AG04449 (cell line): ENCODE measurements at places on chromosomes 5 and 9.

DNA sequence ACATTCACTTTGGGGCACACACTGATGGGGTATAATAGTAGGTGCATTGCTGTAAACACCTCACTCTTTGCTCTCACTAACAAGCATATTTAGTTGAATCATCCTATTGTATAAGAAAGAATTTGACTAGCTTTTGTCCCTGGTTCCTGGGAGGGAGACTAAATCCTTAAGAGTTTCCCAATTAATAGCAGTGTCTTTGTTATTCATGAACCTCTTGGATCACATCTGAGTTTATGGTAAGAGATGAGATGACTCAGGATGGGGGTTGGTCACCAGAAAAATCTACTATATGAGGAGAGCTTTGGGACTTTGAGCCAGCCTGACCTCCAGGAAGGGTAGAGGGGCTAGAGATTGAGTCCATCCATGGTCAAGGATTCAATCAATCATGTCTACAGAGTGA lies 56.8 kb downstream of the PUM3 start:
- no peak for DNase-seq

GRCh38 chr5:158385982-158386381 lies 527.0 kb upstream of the CLINT1 start:
- DNase-seq, result no peak

DNA sequence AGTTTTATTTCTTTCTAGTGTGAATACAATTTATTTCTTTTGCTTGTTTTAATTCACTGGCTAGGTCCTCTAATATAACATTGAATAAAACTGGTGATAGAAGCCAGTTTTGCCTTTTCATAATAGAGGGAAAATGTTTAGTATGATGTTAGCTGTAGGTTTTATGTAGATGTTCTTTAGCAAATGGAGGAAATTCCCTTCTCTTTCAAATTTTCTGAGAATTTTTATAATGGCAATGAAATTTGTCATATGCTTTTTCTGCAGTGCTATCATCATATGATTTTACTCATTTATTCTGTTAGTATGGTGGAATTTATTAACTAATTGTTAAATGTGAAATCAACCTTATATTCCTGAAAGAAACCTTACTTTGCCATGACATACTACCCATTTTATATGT lies 18.1 kb upstream of the MACROH2A1 start:
- no peak for DNase-seq

GRCh38 chr5:76547891-76548524 lies 75.2 kb downstream of the F2RL2 start:
- no peak for DNase-seq

DNA sequence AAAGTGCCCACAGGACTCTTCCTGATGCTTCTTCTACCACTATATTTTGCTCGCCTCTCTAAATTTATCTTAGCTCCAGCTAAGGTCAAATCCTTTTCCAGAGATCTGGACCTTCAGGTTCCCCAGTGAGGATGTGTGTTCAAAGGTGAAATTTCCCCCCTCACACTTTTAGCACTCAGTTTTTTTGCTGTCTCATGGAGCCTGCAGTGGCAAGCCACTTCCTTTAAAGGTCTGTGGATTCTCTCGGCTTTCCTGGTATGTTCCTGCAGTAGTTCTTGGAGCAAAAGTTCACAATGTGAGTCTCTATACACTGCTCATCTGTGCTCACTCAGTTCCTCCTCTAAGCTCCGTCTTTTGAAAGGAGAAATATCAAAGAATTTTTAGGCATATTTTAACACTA lies 181.4 kb downstream of the LURAP1L start:
- no peak for DNase-seq

DNA sequence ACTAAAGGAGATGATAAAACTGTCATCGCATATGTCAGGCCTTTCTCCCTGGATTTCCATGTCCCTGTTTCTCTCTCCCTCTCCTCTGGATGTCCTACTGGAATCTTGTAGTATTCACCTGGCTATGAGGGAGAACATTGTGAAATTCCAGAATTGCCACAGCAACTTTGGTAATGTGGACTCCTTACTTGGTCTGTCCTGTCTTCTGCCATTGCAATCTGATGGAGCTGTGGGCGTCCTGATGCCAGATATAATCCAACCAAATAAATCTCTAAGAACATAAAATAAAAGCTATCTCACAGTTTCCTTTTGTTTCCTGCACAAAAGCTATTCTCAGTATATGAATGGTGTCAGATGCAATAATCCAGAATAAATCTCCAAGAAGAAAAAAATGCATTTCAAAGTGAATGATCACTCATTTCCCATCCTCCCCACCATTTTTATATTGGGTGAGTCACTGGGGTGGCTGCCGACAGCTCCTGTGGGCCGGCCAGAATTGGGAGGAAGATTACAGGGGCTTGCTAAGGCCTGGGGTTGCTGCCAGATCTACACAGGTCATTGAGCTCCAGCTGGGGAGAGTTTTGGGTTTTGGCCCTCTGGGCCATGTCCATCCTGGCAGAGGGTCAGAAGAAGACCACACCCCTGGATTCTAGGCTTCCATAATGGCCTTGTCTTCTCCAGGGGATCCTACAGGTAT lies 160.7 kb upstream of the PITX1 start:
- DNase-seq, result no peak

DNA sequence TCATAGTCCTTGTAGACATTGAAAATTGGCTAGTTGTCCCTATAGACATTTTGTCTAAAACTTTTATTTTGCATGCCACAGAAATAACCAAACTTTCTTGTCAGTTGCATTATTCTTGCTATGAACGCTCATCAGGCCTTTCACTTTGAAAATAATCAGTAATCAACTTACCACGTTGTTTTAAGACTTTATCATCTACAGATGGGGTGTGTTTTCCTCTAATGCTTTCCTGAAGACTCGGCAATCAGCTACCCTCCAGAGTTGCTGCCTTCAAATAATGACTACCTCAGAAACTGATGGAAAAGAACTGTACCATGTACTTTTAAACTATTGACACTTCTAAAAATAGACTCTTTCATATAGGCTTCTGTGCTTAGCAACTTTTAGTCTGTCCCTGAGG lies 33.5 kb upstream of the HSPB3 start:
- no peak for DNase-seq

DNA sequence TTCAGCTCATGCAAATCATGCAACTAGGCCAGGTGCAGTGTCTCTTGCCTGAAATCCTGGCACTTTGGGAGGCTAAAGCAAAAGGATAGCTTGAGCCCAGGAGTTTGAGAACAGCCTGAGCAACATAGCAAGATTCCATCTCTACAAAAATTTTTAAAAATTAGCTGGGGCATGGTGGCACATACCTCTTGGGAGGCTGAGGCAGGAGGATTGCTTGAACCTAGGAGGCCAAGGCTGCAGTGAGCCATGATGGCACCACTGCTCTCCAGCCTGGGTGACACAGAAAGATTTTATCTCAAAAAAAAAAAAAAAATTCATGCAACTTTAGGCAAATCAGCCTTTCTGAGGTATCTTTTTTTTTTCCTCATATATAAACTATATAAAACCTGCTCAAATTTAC lies 35.6 kb upstream of the CCNB1 start:
- no peak for DNase-seq

GRCh38 chr5:174532455-174533453 lies 191.6 kb upstream of the MSX2 start:
- peak; percentile 78 for DNase-seq

- DNase-seq, result no peak
Observed at GRCh38 chr5:156460471-156460870, 133.5 kb downstream of the SGCD start.

- no peak for DNase-seq
Observed at GRCh38 chr9:112174222-112174964, 704 bp downstream of the SUSD1 start.

DNA sequence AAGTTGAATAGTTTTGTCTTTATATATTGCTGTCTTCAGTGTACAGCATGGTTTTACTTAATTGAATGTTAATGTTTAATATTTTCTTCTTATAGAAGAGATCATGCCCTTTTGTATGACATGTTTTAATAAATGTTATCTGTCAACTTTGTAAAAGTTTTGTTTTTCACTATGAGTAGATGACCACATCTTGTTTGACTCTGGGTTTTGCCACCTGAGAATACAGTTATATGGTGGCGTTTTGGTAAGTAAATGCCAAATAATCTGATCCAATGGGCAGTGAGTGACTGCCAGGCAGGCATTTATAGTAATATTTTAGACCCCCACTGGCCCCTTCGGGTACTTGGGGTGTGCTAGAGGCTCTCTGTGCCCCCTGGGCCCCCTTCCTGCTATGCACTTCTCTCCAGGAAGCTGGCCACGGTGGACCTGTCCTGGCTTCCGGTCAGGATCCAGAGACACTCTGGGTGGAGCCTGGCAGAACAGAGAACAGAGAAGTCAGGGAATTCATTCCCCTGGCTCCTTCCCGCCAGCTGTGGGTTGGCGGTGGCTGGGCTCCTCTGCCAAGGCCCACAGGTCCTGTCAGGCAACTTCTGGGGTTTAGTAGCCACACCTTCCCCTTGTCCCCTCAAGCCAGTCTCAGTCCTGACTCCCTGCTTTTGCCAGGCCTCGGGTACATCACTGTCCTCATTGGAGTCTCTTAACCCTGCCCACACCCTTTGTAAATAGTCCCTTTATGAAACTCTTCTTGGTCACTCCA lies 22.2 kb upstream of the ZBTB34 start:
- DNase-seq, result no peak

GRCh38 chr9:73738741-73739530 lies 587.3 kb downstream of the ANXA1 start:
- DNase-seq, result no peak

- no peak for DNase-seq
Observed at GRCh38 chr9:132364068-132364467, 9.3 kb upstream of the SETX start.

- no peak for DNase-seq
Observed at GRCh38 chr9:117542021-117542420, 127.2 kb upstream of the ASTN2 start.

- DNase-seq, result no peak
Observed at GRCh38 chr9:137270929-137271695, 6.4 kb upstream of the TOR4A start.

DNA sequence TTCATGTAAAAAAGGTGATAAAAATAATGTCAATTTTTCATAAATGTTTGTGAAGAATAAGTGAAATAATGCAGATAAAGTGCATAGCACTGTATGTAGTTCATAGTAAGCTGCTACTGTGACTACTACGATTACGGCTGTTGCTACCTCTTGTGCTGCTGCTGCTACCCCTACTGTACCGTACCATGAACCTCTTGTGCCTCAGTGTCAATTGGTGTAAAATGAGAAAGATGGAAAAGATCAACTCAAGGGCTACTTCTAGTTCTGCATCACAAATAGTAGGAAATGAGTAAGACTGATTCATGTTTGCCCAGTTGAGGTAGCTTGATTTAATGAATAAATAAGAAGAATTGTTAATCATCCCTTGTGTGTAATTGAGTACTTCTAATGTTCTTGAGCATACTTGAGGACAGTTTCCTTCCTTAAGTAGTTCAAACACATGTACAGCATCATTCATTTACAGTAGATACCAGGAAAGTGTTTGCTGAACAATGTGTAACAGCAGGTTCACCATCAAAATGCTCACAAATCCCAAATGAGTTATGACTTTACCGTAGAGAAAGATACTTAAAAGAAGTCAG lies 200.0 kb upstream of the ATP10B start:
- no peak for DNase-seq

DNA sequence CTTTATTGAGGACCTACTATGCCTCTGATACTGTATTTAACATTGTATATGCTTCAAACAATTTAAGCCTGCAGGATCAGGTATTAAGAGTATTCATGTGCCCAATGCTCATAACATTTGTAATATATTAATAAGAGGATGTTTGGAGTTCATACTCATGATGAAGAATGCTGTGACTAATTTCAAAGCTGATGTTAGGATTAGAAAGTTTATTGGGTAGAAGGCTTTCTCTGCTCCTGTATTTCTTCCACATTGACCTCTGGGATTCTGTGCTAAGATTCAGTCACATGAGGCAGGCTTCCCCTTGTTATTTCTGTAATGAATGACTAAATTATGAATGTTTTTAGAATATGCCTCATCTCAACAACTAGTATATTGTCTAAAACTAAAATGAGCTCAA lies 456.4 kb downstream of the NFIB start:
- DNase-seq, result no peak

GRCh38 chr5:50655067-50655809 lies 11.2 kb upstream of the PARP8 start:
- no peak for DNase-seq

- no peak for DNase-seq
Observed at GRCh38 chr5:181205761-181206649, 1.0 kb upstream of the TRIM7 start.

- DNase-seq, result peak; percentile 17
Observed at GRCh38 chr9:98607787-98608186, 100.9 kb downstream of the GABBR2 start.

- no peak for DNase-seq
Observed at GRCh38 chr5:84549054-84549453, 164.4 kb upstream of the EDIL3 start.

DNA sequence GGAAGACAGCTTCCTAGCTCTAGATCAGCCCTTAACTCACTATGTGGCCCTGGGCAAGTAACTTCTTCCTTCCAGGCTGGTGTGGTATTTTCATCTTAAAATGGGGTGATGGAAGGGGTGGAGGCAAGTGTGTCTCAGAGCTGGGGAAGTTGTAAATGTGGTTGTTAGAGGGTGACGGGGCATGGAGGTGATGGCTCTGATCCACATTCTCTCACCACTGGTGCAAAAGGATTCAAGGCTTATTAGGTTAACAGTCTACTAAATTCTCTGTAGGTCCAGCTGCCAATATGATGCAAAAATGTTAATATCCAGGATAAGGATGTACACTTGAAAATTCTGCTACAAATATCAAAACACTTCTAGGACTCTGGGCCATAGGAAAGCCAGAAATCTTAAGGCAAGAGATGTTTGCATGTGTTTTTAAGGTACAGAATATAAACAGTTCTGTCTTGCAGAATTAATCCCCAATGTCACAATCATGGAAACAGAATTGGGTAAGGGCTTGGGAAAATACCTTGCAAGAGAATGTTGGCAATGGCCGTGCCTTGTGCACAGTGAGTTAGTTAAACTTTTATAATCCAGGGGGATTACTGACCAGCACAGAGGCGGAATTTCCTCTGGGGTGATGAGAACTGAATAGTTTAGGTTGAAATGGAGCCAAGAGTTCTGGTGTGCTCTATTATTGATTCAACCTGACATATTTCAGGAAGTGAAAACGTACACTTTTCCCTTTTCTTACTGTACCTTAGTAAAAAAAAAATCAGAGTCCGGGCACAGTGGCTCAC lies 19.8 kb downstream of the TNFSF15 start:
- no peak for DNase-seq

- DNase-seq, result no peak
Observed at GRCh38 chr5:73858776-73859175, 232.8 kb downstream of the ARHGEF28 start.

DNA sequence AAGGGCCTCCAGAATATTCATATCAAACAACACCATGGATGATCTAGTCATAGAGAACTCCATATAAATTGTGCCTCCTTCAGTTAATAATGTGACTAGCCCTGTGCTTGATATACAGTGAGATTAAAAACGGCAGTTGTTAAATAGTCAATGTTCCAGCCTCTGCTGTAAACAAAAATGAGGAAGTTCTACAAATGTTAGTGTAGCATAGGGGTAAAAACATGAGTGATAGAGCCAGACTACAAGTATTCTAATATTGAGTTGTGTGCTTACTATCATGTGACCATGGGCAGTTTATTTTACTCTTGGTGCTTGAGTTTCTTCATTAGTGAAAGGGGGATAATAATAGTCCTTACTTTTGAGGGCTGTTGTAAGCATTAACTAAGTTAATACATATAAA lies 43.3 kb upstream of the SLCO6A1 start:
- DNase-seq, result no peak
